GDM1 (cell line): ENCODE measurements at places on chromosomes 3 and 15.

GRCh38 chr3:2944628-2945027 lies 165.5 kb downstream of the IL5RA start:
- DNase-seq = no peak

DNA sequence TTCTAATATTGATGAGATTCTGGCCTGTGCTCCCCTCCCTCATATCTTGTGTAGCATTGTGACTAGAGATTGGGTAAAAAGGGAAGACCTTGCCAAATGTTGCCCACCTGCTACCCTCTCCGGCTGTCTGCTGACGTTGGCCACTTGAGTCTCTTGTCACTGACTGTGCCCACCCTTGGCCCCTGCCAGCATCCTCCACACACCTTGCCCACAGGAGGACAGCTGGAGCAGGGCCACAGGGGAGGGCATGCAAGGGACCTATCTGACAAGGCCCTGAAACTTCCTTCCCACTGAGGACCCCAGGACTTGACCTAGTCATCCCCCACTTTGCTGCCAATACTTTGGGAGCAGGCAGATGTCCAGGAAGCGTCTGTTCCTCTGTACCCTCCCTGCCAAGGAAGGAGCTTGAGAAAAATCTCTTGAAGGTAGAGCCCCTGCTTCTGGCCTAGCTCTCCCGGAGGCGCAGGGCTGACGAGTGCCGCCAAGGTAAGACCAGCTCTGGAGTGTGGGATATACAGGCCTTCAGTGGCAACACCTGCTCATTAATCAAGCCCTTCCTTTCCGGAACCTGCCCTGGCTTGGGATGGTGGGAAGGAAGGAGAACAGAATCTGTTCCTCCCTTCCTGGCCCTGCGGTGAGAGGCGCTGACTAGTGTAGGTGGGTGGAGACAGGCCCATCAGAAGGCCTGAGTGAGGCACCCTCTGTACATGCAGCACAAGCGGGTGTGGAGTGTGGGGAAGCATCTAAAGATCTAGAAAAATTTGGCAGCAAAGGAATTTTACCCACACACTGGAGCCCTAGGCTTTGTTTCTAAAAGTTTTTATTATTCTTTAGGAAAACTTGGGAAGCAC lies 4.9 kb upstream of the PAK6 start:
- DNase-seq = no peak

- no peak for DNase-seq
These were observed 240.4 kb downstream of the RBMS3 start for GRCh38 chr3:29521293-29521692.

DNA sequence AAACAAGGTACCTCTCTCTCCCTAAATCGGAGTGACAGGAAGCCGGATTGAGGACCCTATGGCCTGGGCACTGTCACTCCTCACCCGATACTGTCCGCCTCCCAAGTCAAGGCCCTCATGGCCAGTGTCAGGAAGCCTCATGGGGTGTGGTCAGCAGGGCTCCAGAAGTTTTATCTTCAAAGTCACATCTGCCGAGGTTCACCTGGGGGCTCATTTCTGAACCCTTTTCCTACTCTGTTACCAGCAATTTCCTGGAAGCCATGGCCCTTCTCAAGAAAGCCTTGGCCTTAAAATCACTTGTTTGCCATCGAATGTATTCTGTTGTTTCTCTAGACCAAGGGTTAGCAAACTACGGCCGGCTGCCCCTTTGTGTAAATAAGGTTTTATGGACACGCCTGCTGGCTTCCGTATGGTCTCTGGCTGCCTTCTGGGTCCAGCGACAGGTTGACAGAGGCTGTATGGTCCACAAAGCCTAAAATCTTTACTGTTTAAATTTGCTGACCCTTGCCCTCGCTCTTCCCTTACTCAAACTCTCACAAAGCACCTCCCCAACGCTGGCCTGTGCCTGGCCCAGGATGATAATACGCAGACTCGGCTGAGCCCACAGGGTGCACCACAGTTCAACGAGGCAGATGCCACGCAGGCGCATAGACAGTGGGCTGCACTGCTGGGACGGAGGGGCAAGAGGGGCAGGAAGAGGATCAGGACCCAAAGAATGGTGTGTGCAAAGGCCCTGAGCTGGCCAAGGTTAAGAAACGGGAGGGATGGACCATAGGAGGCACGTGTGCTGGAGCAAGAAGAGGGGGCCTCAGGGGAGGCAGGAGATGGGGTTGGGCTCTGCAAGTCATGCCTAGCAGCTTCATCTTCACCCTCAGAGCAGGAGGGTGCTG lies 24.7 kb upstream of the DUSP7 start:
- no peak for DNase-seq

GRCh38 chr3:133788024-133788423 lies 17.6 kb upstream of the SRPRB start:
- DNase-seq = no peak
